NCI-H2081 treated with DMSO at 0.1 percent for 48 hours (cell line): ENCODE measurements at places on chromosomes 1 and 21.

GRCh38 chr1:115679141-115679611, 37.4 kb downstream of the VANGL1 start:
- no peak for DNase-seq

GRCh38 chr21:46048926-46049889, 48.7 kb upstream of the COL6A2 start:
- DNase-seq: no peak

GRCh38 chr1:1914101-1914970, 724 bp upstream of the CALML6 start:
- DNase-seq: no peak

GRCh38 chr1:36481091-36481490, 1.6 kb downstream of the CSF3R start:
- no peak for DNase-seq

- no peak for DNase-seq
These were observed 55.1 kb downstream of the RPL5 start for GRCh38 chr1:92886886-92887419.

DNA sequence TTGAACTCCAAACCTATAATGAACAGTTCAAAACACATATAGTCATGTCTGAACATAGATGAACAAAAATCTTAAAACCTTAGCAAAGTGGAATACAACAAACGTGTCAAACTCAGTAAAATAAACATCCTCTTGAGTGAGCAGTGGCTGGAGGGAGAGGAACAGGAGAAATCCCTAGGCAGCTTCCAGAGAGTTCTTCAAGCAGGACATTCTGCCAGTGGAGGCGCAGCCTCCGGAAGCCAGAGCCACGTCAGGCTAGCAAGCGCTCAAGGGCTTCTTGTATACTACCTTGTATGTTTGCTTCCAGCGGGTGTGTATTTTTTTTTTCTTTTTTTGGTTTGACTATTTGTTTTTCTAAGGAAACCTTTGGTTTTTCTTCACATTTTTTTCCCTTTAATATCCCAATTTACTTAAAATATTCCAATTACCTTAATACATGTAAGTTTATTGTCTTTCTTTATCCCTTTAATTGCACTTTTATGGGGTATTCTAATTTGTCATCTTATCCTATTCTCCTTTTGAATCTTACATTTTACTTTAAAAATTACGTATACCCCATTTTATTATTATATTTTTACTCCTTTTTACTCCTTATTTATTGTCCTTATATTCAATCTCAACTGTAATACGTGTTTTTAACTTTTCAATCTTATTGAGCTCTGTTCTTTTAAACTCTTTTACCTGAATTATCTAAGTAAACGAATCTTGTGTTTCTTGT, 42.0 kb downstream of the COLGALT2 start:
- DNase-seq: no peak

- DNase-seq: no peak
These were observed 21.9 kb downstream of the FAAP20 start for GRCh38 chr1:2172551-2173146.

DNA sequence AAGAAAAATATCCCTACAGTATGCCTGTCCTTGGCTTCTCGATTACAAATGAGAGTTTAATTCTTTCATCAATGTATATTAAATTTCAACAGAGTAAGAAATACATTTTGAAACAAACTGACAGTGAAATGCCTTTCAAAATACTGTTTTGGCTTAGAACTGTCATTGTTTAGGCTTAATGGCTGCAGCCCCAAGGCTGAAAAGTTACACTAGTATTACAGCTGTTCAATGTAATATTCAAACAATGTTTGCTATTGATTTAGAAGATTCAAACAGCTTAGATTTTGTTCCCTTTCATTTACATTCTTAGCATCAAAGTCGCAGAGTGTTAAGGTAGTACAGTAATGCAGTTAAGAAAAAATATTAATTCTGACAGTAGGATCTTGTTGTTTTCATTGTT, 882.9 kb upstream of the ADGRL2 start:
- no peak for DNase-seq

DNA sequence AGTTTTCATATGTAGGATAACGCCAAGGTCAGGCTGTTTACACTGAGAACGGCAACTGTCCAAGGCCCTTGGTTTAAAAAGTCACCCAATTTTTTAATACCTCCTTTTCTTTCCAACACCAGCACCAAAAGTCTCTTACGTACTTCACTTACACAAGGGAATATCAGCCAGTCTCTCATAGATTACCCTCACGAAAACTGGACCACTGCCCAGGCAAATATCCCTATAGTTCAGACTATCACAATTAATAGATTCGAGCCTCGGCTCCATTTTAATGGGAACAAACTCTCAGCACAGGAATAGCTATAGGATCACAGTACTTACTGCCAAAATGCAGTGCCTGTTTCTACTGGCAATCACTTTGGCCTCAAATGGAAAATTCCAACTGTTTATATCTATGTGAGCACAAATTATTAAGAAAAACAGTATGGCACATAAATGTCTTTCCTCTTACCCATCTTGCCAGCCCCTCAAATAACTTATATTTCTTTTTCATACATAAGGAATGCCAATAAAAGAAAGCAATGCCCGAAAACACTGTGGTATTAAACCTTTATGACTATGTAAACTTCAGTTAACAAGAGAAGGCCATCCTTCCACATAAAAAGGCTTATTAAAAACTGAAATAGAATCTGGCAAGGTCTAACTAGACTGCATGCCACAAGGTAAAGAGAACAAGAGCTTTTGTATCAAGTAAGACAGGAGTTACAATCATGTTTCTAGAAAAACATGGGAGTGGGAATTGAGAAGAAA, 97.8 kb downstream of the SLC45A1 start:
- no peak for DNase-seq

DNA sequence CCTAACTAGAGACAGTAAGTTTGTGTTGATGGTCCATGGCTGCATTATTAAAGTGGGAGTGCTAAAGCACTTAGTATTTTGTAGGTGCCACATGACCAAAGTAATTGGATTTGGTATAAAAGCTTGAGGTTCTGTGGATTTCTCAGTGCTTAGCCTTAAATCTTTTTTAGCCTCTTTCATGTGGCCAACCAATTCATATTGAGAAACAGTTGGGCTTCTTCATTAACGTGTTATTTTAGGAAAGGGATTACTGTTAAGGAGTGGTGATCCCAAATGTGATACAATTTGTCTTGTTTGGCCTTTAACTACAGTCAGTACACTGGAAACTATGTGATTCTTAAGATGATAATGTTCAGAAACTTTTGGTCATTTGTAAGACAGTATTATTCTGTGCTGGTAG, 25.5 kb downstream of the MAN1A2 start:
- no peak for DNase-seq

DNA sequence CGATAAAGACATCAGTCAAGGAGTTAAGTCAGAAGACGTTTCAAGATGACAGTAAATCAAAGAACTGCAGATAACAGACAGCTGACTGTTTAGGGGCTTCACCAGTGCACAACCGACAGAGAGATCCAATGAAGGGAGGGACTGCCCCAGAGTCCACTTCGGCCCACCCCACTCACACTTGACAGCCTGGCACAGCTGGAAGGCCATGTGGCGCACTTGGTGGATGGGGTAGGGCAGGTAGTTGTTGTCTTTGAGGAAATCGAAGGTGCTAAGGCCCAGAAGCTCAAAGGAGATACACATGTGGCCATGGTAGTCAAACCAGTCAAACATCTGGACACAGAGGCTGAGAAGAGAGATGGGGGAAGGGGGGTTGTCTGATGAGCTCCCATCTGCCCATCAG, 4.4 kb upstream of the SCAMP3 start:
- no peak for DNase-seq

- DNase-seq: no peak
These were observed 24.5 kb downstream of the BACH1 start for GRCh38 chr21:29323189-29323588.

- no peak for DNase-seq
These were observed 11.0 kb downstream of the TMEM201 start for GRCh38 chr1:9599741-9600140.

GRCh38 chr1:230049731-230050130, 17.3 kb upstream of the GALNT2 start:
- no peak for DNase-seq

DNA sequence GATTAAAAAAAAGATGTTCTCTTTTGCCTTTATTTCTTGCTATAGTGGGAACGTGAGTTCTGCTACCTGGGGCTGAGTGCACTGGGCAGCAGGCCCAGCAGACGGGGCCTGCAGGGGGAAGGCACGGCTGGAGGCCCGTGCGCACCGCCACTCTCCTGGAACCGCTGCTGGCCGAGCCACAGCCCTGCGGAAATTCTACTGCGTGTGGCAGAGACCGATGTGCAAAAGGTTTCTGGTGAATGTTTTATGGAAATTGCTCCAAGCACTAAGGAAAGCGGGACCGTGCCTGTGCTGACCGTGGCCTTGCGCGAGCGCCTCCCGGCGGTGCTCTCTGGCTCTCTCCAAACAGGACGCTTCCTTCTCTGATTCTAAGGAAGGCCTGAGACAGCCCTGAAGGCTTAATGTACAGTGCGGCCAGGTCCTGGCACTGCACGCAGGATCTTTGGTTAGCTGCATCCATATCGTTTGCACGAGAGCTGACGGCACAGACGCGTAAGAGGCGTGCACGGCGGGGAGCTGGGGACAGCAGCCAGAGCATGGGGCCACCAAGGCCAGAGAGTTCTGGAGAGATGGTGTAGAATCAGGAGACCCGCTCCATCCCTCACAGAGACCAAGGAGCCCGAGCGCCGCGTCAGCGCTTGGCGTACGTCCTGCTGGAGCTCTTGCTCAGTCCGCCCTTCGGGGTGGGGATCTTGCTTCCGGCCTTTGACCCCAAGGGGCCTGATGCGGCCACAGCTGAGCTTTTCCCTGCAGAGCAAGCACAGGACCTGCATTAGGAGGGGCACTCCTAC, 18.7 kb upstream of the LRRC47 start:
- no peak for DNase-seq

- no peak for DNase-seq
These were observed 146.9 kb downstream of the SLC30A10 start for GRCh38 chr1:219781491-219781890.

GRCh38 chr21:42612390-42612789, 41.0 kb upstream of the PDE9A start:
- no peak for DNase-seq

DNA sequence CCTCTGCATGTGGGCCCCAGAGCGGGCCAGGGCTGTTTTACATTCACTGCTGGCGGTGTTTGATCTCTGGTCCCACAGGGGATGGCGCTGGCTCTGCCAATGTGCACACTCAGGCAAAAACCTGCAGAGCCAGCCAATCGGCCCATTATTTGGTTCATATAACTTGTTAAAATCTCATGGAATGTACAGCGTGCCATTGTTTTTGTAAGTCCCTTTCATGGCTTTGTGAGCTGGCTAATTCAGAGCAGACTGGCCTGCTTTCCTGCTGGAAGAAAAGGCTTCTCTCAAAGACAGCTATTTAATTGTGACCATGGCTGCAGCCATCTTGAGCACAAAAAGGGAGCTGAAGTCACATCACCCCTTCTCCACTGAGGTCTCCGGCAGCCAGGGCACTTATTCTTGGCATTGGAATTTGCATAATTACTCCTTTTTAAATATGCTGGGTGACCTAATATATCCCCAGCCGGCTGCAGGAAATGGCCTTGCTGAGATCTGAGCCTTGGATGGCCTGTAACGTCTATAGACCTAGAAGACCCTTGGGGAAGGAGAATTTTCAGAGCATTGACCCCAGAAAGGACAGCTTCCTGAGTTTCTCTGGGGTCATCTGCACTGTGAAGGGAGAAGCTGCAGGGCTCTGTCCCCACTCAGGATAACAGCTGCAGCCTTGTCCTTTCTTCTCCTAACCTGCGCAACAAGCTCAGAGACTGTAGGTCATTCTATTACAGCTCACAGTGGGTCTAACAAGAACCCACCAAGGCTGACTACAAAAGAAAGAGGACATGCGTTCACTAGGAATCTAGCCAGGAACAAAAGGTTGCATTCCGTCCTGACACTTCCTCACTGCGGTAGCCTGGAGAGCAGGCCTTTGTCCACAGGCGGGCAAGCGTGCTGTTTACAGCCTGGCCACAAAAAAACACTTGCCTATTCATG, 45.8 kb downstream of the BCAR3 start:
- DNase-seq: no peak

GRCh38 chr21:44729336-44730027, 18.1 kb upstream of the TSPEAR start:
- no peak for DNase-seq

DNA sequence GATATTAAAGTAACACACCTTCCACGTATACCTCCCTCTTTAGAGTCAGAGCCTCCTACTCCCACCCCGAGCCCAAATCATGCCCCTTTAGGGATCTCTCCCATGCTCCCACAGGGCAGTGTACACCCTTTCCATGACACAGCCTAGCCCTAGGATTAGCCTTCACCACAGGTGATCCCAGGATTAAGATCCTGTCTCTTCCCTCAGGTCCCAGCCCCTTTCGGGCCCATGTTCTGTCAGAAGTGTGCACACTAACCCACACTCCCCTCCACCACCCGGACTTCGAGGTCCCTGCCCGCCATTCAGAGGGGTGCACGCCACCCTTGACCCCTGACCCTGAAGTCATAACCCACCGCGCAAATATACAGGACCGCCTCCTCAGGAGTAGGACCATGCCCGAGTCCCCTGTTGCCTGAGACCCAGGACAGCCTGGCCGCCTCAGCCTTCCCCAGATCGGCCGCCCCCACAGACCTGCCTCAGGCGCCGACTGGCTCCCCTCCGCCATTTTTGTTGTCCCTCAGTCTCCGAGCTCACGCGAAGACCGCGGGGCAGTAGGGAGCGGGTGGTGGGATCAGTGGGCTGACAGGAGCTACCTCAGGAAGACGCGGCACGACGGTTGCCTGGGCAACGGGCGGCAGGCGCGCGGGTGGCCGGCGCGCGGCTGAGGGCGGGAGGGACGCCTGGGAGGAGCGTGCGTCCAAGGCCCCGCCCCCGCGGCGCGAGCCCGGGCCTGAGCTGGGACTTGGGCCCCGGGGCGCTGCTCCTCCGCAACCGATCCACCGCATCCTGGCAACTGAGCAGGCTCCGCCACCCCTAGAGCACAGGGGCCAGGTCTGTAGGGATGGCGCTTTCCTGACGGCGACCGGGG, at the start of gene AGBL4:
Gene AGBL4 (minus strand): TSS at position 663 of the 868 bp plus-strand sequence.
- DNase-seq: peak; percentile 57

DNA sequence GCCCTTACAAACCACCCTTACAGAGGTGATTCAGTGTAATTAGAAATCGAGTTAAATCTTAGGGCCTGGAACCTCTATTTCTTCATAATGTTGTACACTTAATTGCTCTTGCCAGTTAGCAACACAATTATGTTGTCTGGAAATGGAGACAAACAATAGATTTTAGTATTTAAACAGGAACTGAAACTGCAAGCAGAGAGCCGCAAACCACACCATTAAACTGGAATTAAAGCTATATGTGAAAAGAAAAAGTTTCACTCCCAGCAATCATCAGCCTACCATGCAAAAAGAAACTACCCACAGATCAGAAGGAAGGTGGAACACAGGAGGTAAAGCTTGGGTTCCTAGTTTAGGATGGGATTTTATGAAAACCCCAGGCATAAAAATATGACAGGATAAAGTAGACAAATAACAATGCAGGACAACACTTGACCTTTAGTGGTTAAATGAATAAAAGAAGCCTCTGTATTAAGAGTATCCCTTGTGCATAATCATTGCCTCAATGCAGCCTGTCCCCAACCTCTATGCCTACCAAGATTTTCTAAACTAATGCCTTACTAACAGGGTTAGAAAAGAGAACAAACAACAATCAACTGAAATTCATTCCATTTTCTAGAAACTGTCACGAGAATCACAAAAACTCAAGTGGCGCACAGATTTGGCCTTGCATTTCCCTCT, 304.3 kb upstream of the ESRRG start:
- no peak for DNase-seq

GRCh38 chr1:246690100-246690499, 34.1 kb upstream of the SCCPDH start:
- no peak for DNase-seq

- DNase-seq: no peak
These were observed 11.9 kb downstream of the ALPL start for GRCh38 chr1:21520899-21521716.

GRCh38 chr1:19330449-19331135, 18.5 kb downstream of the SLC66A1 start:
- no peak for DNase-seq
